ENCODE measurements at places on chromosomes 1 and 21.

DNA sequence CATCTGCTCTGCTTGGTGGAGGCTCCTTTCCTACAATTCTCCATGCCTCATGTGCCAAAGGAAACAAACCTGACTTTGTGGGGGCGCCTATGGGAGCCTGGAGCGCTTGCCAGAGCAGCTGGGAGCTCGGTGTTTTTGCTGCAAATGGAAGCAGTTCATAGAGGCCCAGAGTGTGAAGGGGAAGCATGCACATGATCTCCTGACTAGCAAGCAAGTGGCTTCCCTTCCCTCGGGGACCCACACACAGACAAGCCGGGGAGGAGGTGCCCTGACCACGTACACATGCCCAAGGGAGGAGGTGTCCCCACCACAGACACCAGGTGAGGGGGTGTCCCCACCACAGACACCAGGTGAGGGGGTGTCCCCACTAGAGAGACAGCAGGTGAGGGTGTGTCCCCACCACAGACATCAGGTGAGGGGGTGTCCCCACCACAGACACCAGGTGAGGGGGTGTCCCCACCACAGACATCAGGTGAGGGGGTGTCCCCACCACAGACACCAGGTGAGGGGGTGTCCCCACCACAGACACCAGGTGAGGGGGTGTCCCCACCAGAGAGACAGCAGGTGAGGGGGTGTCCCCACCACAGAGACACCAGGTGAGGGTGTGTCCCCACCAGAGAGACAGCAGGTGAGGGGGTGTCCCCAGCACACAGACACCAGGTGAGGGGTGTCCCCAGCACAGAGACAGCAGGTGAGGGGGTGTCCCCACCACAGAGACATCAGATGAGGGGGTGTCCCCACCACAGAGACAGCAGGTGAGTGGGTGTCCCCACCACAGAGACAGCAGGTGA is 106.8 kb downstream of the CRYAA start:
- H3K4me3 ChIP-seq, result no peak overlapping the region
- peaks cover 17% of the 10 kb centered on the region for H3K4me1 ChIP-seq
- H3K27ac ChIP-seq, result no peak overlapping the region
- no peaks in the 10 kb centered on the region for H3K36me3 ChIP-seq

- H3K36me3 ChIP-seq, result no peaks in the 10 kb centered on the region
- DNase-seq, result no peak
- no peaks in the 10 kb centered on the region for H3K27me3 ChIP-seq
- H3K4me1 ChIP-seq, result no peaks in the 10 kb centered on the region
- H3K4me3 ChIP-seq, result no peak overlapping the region
These were observed 17.1 kb downstream of the TSHB start for GRCh38 chr1:115046751-115047150.

DNA sequence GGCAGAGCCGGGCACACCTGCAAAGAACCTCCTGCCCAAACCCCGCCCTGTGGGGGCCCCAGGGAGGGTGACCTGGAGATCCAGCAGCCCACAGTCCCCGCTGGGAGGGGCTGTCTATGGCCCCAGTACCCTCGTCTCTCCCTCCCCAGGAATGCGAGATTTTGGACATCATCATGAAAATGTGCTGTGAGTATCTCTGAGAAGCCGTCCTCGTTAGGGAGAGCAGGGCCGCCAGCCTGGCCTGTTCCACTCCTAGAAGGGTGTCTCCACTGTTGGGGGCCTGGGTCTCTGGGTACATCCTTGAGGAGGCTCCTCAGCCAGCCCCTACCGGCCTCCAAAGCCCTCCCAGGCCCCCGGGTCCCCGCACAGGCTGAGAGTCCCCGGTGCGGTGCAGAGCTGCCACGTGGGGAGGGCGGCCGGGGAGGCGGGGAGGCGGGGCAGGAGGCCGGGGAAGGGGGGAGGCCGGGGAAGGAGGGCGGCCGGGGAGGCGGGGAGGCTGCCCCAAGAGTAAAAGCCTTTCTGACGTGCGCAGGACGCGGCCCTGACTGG is 18.7 kb downstream of the COL6A1 start:
- peak; percentile 57 for DNase-seq
- no peaks in the 10 kb centered on the region for H3K27me3 ChIP-seq
- H3K36me3 ChIP-seq, result peaks cover 77% of the 10 kb centered on the region
- no peak overlapping the region for H3K27ac ChIP-seq

- H3K27ac ChIP-seq, result peak overlapping the region; percentile 99
- H3K4me1 ChIP-seq, result no peaks in the 10 kb centered on the region
- peaks cover 28% of the 10 kb centered on the region for H3K36me3 ChIP-seq
- H3K27me3 ChIP-seq, result no peaks in the 10 kb centered on the region
- no peak for DNase-seq
- peak overlapping the region; percentile 76 for H3K4me3 ChIP-seq
These were observed 595 bp downstream of the GLUL start for GRCh38 chr1:182391028-182391361.

GRCh38 chr1:187942986-187943385 is 1114.2 kb downstream of the PLA2G4A start:
- DNase-seq, result no peak
- H3K27me3 ChIP-seq, result no peaks in the 10 kb centered on the region
- H3K4me1 ChIP-seq, result no peaks in the 10 kb centered on the region
- no peak overlapping the region for H3K4me3 ChIP-seq

DNA sequence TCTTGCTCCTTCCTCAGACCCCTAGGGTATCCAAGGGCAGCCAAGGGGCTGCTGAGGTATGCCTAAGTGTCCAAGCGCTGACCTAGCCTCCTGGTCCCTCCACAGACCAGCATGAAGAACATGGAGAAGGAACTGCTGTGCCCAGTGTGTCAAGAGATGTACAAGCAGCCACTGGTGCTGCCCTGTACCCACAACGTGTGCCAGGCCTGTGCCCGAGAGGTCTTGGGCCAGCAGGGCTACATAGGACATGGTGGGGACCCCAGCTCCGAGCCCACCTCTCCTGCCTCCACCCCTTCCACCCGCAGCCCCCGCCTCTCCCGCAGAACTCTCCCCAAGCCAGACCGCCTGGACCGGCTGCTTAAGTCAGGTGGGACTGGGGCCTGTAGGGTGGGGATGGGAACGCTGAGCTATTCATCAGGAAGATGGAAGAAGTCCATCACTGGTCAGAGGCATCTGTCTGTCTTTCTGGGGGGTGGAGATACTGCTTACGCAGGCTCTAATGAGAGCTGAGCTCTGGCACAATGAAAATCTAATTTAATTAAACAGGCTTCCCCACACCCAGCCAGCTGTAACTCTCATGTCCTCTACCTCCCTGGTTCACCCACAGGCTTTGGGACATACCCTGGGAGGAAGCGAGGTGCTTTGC is 1.8 kb downstream of the TRIM46 start:
- H3K27ac ChIP-seq, result no peak overlapping the region
- peaks cover 27% of the 10 kb centered on the region for H3K4me1 ChIP-seq
- peaks cover 8% of the 10 kb centered on the region for H3K27me3 ChIP-seq
- no peak for DNase-seq
- no peaks in the 10 kb centered on the region for H3K36me3 ChIP-seq
- no peak overlapping the region for H3K4me3 ChIP-seq

All from right atrium auricular region (tissue), 2 donors.